T-helper 9 cell (primary cell): ENCODE measurements at places on chromosomes 12 and 14.

- DNase-seq: no peak
These were observed 17.9 kb downstream of the GPHB5 start for GRCh38 chr14:63300854-63301253.

DNA sequence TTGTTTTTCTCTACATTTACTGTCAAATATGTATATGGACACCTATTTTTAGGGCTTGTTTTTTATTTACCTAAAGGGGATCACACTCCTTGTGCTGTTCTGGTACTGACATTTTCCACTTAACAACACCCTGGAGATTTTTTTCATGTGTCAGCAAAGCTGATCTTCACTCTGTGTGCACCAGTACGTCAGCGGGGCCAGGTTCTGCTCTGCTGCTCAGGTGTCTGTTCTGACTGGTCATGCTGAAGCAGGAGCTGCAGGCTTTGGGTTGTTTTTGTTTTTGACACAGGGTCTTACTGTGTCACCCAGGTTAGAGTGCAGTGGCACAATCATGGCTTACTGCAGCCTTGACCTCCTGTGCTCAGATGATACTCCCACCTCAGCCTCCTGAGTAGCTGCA lies 81.9 kb upstream of the CCND2 start:
- DNase-seq: no peak

- DNase-seq: no peak
These were observed 350.1 kb downstream of the NELL2 start for GRCh38 chr12:44525806-44526654.

DNA sequence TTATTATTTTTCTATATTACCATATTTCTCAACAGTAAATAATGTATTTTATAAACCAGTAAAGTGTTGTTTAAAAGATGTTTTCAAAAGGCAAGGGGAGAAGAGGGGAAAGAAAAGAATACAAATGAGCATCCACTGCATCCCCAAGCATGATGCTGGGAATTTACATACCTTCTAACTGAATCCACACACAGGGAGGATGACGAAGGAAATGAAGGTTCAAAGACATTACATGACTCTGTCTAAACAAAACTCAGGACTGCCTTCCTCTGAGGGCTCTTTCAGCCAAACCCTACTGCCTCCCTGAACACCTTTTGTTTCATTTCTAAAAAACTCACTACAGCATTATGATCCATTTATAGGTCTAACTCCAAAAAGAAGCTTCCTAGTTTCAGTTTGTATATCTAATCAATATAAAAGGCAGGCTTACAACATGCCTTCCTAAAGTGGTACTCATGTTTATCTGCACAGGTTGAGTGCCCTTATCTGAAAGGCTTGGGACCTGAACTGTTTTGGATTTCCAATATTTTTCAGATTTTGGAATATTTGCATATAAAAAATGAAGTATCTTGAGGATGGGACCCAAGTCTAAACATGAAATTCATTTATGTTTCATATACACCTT lies 30.3 kb downstream of the DICER1 start:
- DNase-seq: no peak

DNA sequence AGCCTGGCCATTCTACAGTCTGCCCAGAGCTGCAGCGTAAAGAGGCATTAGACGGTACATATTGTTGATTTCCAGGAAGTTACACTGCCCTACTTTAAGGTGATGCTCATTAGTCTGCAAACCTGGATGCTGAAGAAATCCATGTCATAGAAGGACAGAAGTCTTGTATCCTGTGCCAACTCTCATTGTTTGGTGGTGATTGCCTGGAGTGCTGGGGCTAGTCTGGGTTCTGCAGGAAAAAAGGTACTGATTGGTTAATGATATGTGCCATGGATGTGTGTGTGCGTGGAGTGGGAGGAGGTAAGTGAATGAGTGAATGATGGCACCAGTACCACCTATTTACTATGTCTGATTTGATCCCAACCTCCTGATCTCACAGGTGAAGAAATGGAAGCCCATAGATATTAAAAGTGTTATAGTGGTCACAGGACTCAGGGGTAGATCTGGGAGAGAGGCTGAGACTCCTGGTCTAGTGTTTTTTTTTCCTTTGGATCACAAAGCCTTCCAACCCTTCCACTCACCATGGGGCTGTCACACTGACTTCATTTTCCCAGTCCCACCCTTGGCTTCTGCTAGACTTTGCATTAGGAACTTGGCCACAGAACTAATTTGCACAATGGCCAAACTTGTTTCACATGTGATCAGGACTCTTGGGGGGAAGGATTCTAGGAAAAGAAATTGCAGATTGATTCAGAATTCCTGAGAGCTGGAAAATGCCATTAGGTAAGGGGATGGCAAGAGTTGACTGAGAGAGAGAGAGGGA lies 96.1 kb downstream of the TMX1 start:
- DNase-seq: no peak

DNA sequence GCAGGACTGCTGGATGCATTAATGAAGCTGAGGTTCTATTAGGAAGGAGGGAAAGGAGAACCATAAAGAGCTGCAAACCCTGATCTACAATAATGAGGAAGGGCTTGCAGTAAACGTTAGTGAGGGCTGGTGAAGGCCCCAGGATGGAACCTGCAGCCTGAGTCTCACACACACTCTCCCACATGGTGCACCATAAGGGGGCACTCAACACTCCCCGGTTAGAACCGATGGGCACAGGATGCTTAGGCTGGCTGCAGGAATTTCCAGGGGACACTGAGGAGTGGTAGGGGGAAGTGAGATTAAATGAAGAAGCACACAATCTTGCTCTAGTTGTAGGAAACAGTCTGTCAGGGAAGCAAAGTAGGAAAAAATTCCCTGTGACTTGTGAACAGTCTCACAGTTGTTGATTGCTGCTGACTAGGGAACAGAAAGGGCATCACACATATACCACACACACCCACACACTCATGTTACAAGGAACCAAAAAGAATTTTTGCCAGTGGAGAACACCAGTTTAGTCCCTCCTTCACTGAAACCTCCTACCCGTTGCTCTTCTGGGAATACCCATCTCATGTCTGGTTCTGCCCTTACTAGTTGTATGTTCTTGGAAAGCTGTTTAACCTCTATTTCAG lies 56.2 kb upstream of the FERMT2 start:
- DNase-seq: no peak

GRCh38 chr14:71243697-71244096 lies 336.4 kb downstream of the PCNX1 start:
- no peak for DNase-seq

- DNase-seq: no peak
These were observed 57.2 kb upstream of the RIN3 start for GRCh38 chr14:92456215-92457015.

DNA sequence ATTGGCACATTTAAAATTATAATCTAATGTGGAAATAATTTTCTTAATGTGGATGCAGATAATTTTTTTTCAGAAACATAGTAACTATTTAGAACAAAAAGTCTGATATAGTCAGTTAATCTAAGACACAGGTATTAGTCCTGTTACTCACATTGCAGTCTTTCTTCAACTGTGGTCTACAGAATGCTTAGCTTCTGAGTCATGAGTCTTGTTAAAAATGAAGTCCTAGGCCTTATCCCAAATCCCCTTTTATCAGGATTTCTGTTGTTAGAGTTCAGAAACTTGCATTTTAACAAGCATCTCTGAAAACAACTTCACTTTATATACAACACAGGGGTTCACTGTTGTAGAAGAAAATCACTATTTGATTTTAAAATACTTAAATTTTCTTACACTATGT lies 112.2 kb downstream of the SLC16A7 start:
- DNase-seq: no peak

DNA sequence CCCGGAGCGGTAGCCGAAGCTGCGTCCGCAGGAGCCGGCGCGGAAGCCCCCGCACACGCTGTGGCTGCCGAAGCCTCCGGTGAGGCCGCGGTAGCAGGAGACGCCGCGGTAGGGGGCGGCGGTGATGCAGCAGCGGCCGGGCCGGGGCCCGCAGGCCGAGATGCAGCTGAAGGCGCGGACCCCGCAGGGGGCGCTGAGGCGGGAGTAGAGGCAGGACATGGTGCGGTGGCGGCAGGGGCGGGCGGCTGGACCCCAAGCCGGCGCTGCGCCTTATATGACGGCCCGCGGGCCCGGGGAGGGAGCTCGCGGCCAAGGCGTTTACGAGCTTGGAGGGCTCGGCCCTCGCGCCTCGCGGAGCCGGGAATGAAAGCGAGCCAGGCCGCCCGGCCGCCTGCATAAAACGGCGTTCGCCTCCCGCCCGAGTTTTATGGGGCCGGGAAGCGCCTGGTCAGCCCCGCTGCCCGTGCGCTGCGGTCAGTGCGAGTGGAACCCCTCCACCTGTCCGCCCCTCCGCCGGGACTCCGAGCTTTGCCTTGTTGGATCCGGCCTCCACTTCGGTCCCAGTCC lies 16.0 kb upstream of the KRT86 start:
- DNase-seq: no peak

- no peak for DNase-seq
These were observed 11.9 kb upstream of the KLRB1 start for GRCh38 chr12:9619411-9620179.

GRCh38 chr14:38745861-38746260 lies 357.2 kb downstream of the SEC23A start:
- no peak for DNase-seq

GRCh38 chr14:23009483-23009938 lies 432 bp downstream of the C14orf93 start:
- no peak for DNase-seq

DNA sequence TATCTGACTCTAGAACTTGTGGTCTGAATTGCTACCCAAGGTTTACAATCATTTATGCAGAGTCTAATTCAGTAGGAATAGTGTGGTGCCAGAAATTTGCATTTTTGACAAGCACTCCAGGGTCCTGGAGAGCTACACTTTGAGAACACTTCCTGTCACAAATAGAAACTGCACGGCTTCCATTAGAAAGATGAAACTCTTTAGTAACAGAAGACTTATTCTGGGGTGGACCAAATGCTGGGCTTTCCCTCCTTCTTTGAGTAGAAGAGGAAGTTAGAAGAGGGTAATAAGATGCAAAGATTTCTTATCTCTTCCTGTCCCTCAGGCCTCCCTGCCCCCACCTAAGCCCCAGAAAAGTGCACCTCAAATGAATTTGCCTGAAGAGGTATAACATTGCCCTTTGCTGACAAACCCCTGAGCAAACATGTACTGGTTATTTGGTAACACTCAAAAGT lies 28.4 kb downstream of the DGLUCY start:
- no peak for DNase-seq

GRCh38 chr12:95767703-95768102 lies 22.9 kb downstream of the NTN4 start:
- DNase-seq: no peak

DNA sequence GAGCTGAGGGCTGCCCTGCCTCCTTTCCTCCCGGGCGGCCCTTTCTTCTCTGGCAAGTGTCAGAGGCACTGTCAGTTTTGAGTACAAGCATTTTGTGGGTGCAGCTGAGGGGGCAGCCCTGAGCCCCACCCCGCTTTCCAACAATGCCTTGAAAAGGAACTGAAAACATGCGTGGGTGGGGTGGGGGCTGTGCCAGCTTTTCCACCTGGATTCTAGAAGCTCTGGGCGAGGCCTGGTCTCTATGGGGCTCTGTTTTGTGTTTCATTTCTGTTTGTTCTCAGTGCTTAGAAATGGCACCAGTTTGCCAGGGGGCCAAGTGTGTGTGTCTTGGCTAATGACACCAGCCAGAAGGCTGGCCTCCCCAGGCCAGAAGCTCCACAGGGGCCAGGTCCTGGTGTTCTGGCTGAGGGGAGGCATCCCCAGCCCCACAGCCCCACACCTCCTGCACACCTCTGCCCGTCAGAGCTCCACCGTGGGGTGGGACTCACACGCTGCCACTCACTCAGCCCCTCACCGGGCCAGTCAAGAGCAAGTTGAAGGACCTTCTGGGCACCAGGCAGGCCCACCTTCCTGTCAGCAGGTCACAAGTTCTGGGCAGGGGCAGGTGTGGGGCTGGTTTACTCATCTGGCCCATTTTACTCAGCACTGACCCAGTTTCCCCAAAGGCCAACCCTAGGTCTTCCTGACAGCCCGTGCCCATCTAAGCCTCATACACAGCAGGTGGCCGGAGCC lies 155.1 kb downstream of the CALM1 start:
- no peak for DNase-seq

- DNase-seq: no peak
These were observed 2.3 kb downstream of the DICER1 start for GRCh38 chr14:95155045-95155444.

- no peak for DNase-seq
These were observed 7.4 kb downstream of the GLIPR1L1 start for GRCh38 chr12:75341873-75342272.

DNA sequence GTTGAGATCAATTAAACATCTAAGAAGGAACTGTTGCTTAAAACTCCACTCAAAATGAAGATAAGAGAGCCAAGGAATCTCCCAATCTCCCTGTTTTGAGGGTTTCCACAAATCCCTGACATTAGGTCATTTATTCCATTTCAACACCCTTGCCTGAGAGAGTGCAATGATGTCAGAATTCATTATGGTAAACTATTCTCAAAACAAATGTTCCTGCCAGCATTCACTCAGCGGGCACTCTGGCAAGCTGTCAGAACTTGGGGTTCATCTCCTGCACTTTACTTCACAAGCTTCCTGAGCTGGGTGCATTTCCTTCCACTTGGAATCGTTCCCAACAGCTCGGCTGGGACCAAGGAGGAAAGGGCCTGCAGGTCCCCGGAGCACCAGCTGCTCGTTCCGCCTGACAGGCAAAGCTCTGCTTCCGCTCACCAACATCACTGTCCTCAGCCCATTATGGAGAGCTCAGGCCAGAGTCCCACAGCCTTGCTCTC lies 117.8 kb downstream of the TTC7B start:
- DNase-seq: no peak

DNA sequence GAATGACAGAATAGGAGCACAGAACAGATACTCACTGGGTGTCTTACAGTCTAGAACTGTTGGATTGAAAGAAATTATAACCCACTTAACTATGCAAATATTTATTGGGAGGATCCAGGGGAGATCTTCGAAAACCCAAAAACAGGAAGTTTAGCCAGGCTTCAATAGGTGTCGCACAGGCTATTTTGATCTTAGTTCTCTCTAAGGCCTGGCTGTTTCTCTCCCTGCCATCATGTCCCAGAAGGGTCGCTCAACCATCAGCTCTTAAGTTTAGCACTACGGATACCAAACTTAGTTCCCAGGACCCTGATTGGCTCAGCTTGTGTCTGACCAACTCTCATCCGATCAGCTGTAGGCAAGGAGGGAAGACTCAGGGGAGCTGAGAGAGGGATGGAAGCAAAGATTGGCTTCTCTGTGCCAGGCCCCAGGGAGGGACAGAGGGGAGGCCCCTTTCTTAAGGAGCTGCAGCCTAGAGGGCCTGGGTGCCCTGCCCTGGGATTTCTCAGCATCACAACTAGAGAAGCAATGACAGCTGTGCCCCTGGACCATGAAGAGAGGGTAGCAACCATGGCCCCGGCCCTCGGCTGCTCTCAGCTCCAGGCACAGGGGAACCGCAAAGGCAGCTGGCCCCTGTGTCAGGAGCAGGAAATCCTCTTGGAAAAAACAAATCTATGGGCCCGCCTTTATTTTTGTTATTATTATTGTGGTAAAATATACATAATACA lies 13.5 kb downstream of the PHETA1 start:
- no peak for DNase-seq

GRCh38 chr14:92690171-92691011 lies 58.0 kb downstream of the LGMN start:
- no peak for DNase-seq

GRCh38 chr12:47034661-47035060 lies 44.8 kb upstream of the PCED1B start:
- no peak for DNase-seq
